Gastroesophageal sphincter (tissue), 4 donors: ENCODE measurements at places on chromosomes 12 and 14.

- no peak for ATAC-seq
Measured at GRCh38 chr12:15575671-15576541, 213.3 kb downstream of the EPS8 start.

GRCh38 chr14:59316151-59316830, 127.8 kb downstream of the DAAM1 start:
- ATAC-seq = no peak

GRCh38 chr14:71155743-71156142, 248.5 kb downstream of the PCNX1 start:
- no peak for ATAC-seq

DNA sequence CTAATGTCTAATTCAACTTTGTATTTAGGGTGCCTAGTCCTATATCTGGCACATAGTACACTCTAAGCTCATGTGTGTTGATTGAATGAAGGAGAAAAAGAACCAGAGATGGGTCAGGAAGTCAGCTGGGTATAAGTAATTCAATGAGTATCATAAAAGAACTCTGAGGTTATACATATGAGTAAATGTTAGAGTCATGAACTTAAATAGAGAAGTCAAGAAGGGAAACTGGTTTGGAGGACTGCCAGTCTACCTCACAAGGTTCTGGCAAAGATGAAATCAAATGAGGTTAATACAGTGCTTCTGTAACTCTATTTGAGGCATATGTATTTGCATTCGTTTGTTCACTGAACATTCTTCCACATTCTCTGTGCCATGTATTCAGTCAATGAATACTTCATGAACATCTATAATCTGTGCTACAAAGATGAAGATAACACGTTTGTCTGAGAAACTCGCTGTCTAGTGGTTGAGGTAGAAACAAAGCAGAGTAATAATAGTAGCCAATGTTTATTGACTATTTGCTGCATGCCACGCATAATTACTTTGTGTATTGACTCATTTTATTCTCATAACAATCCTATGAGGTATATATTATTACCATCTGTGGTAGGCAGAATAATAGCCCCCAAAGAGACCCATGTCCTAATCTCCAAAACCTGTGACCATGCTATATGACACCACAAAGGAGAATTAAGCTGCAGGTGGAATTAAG, 88.9 kb downstream of the PTGER2 start:
- ATAC-seq = no peak

DNA sequence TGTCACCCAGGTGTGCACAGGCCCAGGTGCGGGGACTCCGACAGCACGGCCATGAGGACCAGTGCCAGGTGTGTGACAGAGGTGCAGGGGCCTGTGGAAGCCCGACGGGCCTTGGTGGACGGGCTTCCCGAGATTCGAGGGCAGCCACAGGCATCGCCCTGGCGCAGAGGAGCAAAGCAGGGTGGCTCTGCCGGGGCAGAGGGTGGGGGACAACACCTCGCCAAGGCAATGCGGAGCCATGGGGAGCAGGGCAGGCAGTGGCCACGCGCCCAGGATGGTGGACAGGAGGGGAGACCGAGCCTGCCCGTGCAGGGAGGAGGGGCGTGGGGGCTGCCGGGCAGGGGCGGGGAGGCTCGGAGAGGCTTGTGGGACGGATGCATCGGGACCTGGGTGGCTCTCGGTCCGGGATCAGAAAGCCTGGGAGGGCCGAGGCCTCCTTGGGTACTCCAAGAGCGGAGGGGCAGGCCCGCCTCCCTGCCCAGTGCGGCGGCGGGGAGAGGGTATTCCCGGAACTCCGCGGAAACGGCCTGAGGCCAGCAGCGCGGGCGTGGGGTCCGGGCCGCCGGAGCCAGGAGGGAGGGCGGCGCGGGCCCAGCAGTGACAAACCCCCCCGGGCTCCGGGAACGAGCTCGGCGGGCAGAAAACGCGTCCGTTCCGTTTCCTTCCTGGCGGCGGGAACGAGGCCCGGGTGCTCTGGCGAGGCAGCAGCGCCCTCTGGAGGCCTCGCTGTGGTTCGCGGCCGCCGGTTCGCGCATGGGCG, 1.6 kb downstream of the TMEM121 start:
- ATAC-seq = peak; percentile 85

- no peak for ATAC-seq
Measured at GRCh38 chr12:57237932-57238853, 8.7 kb downstream of the SHMT2 start.
